AG09309 (cell line): ENCODE measurements at places on chromosomes 5 and 9.
A peak's percentile ranks its signal among the peaks of the same experiment; 100 is the strongest.

DNA sequence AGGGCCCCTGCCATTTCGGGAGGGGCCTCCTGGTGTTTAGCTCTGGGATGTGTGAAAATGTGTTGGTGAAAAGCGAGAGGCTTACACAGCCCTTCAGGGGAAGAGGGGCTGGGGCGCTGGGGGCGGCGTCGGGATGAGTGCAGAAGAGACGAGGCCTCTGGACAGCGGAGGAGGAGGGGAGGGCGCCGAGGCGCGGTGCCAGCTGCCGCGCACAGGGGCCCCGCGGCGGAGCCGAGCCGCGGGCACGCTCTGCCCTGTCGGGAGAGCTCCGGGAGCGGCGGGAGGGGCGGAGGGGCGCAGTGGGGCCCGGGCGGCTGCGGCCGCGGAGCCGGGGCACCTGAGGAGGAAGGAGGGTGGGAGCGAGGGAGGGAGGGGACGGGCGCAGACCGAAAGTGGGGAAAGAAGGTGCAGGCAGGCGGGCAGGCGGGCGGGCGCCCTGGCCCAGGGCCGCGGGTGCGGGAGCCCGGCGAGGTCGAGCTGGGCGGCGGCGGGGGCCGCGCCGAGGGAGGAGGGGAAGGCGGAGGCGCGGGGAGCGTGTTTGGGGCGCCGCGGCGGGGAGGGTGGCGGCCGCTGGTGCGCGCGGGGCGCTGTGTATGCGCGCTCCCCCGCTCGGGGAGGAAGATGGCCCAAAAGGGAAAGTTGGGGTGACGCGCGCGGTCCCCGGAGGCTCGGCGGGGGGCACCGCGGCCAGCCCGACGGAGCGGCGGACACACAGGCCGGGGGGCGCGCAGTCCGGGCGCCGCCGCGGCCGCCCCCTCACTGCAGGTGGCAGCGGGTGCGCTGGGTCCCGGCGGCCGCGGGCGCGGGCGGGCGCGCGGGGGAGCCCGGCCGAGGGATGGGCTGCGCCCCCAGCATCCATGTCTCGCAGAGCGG lies at the start of gene PDE8B:
Gene PDE8B (plus strand): TSS at position 590 of the 873 bp plus-strand sequence. CDS start 246 bp downstream, at position 836.
- no peak for DNase-seq

DNA sequence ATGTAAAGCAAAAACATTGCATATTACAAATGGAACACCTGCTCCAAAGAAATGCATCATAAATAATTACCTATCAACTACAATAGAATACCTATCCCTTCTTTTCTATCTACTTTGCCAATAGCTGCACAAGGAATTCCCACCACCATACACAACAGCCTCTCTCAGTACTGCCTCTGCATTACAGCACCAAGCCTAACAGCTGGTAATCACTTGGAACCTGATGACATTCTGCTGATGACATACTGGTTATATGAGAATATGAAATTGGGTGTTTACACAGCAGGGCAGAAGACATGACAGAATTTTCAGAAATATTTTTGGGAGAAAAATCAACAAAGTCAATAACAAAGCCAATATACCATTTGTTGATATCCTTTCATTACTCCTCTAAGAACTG lies 43.2 kb downstream of the PSMB7 start:
- DNase-seq: no peak

- DNase-seq: no peak
Observed at GRCh38 chr5:116076496-116076895, 8.3 kb upstream of the COMMD10 start.

- no peak for DNase-seq
Observed at GRCh38 chr9:137749511-137749910, 128.1 kb upstream of the CACNA1B start.

DNA sequence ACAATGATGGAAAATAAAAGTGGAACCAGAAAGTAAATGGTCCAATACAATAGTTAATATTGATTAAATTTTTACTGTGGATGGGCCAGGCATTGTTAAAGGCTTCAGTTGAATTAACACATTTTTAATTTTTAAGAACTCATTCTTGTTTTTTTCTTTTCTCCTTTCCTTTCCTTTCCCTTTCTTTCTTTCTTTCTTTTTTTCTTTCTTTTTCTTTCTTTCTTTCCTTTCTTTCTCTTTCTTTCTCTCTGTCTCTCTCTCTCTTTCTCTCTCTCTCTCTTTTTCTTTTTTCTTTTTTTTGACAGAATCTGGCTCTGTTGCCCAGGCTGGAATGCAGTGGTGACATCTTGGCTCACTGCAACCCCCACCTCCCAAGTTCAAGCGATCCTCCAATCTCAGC lies 13.3 kb upstream of the OTULINL start:
- DNase-seq: no peak

- DNase-seq: no peak
Observed at GRCh38 chr9:86801246-86801645, 146.1 kb downstream of the GAS1 start.

- no peak for DNase-seq
Observed at GRCh38 chr9:20040991-20041696, 252.3 kb upstream of the SLC24A2 start.

GRCh38 chr5:32217886-32218396 lies 43.8 kb upstream of the GOLPH3 start:
- no peak for DNase-seq

DNA sequence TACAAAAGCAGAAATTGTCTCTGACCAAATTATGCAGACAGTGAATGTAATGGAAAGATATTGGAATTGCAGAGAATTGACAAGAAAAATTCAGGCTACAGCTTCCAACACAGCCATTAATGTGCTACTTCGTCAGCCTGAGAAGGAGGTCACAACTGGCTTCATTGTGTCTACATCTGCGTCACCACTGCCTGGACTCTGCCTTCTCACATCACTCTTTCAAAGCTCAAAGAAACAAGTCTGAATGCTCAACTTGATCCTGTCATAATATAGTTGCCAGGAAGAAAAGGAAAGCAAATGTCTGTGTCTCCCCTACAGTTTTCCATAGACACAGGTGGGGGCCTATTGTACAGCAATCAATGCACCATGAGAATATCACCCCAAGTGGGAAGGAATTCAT lies 806.5 kb upstream of the CDH10 start:
- DNase-seq: no peak

DNA sequence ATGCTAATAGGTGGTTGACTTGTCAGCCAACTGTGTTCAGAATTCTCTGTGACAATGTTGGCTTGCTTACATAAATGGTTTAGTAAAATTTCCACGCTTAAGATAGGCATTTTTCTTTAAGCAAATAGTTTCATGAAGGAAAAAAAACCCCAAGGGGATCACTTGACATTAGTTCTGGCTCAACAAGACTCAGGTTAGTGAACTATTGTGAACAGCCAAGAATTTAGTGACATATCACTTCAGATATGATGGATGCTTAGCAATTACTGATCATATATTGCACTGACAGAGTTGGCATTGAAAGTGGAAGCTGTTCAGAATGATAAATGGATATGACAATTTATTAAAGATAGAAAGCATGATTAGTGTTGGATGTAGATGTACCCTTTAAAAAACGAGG lies 218.5 kb downstream of the TMEM232 start:
- DNase-seq: no peak

GRCh38 chr5:123710031-123710430 lies 198.1 kb downstream of the CSNK1G3 start:
- DNase-seq: no peak

- DNase-seq: no peak
Observed at GRCh38 chr9:133754187-133754586, 16.0 kb upstream of the SARDH start.

DNA sequence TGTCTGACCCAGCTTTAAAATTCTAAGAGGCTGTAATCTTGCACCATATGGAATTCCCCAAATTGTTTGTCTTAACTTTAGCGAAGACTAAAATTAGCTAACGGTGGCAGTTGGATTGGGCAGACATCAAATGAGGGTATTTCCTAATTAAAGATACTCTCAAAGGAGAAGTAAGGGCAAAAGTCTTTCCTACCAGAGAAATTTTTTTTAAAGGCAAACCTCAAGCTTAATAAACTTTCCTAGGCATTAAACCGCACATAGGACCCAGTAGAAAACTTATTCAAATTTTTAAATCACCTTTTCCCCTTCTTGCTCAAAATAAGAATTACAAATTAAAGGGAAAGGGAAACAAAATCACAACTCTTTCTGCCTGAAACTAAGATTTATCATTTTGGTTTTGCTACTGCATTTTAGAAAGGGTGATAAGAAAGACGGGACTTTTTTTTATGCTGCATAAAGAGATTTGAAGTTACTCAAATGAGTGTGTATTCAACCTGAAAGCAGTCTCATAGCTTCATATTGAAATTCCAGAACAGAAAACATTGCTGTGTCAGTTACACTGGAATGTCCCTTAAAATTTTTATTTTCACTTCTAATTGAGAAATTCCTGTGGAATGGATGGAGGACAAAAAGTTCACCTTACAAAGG lies 189.1 kb upstream of the PTGER4 start:
- DNase-seq: no peak

DNA sequence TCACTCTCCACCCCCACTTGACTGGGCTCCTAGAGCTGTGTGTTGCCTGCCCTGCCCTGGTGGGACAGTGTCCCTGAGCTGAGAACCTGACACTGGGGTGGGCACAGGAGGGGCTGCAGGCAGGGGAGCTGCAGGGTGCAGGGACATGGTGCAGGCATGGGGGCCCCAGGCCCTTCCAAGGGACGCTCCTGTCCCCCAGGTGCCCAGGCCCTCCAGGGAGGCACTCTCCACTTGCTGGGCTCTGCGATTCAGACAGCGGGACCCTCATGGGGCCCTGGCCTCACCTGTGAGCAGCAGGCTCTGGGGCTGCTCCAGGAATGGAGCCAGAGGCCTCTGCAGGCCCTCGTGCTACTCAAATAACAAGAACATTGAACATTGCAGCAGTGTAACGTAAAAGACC lies 89.4 kb downstream of the BARX1 start:
- no peak for DNase-seq

DNA sequence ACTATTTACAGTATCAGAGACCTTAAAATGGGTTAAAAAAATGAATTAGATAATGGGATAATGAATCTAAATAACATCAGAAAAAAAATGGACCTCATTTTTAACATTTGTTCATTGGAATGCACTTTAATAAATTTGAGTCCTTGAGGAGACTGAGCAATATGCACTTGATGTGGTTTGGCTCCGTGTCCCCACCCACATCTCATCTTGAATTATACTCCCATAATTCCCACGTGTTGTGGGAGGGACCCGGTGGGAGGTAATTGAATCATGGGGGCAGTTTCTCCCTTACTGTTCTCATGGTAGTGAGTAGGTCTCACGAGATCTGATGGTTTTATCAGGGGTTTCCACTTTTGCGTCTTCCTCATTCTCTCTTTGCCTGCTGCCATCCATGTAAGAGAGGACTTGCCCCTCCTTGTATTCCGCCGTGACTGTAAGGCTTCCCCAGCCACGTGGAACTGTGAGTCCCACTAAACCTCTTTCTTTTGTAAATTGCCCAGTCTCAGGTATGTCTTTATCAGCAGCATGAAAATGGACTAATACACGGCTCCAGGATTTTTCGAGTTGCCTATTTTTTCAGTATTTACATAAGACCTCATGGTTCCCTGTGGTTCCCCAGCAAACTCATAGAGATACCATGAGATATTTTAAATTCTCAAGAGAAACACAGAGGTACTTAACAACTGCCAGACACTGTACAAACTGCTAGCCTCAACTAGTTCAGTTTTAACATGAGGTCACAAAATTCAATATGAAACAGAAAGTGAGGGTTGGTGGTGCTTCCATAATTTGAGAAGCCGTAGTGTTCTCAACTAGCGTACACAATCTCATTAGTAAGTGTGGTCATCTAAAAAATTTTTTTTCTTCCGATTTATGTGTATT lies 128.3 kb downstream of the TLE1 start:
- DNase-seq: no peak

DNA sequence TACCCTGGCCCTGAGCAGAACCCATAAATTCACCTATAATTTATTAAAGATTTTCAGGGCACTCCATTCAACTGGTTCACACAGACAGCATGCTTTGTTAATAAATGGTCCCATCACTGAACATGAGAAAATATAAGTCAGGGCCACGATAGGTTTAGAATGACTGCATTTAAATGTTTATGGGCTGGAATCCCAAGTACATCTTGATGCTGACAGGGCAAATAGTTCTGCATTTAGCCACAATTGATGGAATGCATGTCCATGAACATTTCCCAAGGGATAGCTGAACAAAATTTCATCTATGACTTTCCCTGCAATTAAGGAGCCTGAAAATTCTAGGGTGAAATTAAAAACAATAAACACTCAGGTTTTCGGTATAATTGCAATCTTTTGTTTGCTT lies 124.5 kb downstream of the CAAP1 start:
- DNase-seq: no peak

GRCh38 chr5:78644129-78644528 lies 4.4 kb downstream of the LHFPL2 start:
- DNase-seq: no peak

GRCh38 chr9:76534026-76534425 lies 75.0 kb downstream of the GCNT1 start:
- DNase-seq: peak; percentile 32

GRCh38 chr5:180784497-180785097 lies 18.0 kb downstream of the MGAT1 start:
- DNase-seq: no peak

GRCh38 chr5:83731638-83732037 lies 11.0 kb upstream of the HAPLN1 start:
- no peak for DNase-seq

- no peak for DNase-seq
Observed at GRCh38 chr5:157576678-157577077, 1.1 kb upstream of the ADAM19 start.

- no peak for DNase-seq
Observed at GRCh38 chr5:151056379-151057325, 24.2 kb downstream of the TNIP1 start.

DNA sequence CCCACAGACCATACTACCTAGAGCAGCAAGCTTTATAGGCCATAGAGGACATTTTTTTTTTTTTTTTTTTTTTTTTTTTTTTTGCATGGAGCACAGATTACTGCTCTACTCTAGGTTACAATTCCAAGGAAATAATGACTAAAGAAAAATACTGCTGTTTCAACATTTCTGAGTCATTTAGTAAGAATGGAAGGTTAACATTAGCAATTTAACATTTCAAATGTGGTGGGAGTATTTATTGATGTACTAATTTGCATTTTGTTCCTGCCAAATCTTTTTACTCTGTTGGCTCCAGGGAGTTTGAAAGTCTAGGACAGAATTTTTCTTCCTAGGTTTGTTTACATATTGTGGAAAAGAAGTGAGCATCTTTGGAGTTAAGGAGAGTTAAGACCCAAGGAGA lies 142.1 kb upstream of the CCDC152 start:
- no peak for DNase-seq

- no peak for DNase-seq
Observed at GRCh38 chr5:79585116-79585515, 27.1 kb upstream of the TENT2 start.

DNA sequence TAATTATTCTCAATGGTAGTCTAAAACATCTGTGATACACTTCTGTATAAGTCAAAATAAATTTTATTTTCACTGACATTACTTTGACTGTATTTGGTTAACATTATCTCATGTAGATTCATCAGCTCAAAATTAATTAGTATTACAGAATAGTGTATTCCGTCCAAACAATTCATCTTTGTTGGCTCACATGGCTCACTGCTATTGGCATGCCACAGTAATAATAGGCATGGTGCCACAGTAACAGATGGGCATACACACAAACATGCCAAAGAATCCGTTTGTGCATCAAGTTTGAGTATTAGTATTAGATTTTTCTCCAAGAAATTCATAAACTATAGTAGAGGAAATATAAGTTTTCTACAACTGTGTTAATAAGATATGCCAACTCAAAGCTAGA lies 14.2 kb downstream of the AP3B1 start:
- no peak for DNase-seq
